Amniotic stem cell (primary cell): ENCODE measurements at places on chromosomes 12 and 14.
A peak's percentile ranks its signal among the peaks of the same experiment; 100 is the strongest.

- DNase-seq: no peak
These were observed 5.9 kb downstream of the GPR84 start for GRCh38 chr12:54358191-54358944.

DNA sequence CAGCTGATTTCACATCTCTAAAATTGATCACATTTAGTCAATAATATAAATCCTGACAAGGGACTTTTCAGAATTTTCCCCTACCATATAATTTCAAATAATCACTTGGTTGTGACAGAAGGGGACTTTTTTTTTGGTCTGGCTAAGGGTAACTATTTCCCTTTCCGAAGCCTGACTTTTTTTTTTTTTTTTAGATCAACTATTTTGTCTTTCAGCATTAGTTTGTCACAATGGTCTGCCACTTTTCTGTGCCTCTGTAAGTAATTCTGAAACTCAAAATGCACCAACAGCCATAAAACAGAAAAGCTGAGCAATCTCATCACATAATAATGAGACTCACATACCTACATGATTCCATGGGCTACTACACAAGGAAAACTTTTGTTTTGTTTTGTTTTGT lies 266.4 kb downstream of the SSPN start:
- DNase-seq: no peak

- DNase-seq: no peak
These were observed 41.7 kb downstream of the LARP4 start for GRCh38 chr12:50442178-50442908.

- no peak for DNase-seq
These were observed 3.3 kb downstream of the TBX3 start for GRCh38 chr12:114680604-114681069.

GRCh38 chr12:23564451-23565152 lies 384.9 kb downstream of the SOX5 start:
- no peak for DNase-seq

- no peak for DNase-seq
These were observed 47.0 kb downstream of the ESR2 start for GRCh38 chr14:64247195-64247594.

DNA sequence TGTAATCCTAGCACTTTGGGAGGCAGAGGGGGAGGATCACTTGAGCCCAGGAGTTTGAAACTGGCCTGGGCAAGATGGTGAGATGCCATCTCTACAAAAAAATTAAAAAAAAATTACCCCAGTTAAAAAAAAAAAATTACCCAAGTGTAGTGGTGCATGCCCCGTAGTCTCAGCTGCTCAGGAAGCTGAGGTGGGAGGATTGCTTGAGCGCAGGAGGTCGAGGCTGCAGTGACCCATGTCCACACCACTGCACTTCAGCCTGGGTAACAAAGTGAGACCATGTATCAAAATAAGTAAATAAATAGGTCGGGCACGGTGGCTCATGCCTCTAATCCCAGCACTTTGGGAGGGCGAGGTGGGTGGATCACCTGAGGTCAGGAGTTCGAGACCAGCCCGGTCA lies 128.8 kb downstream of the VRK1 start:
- no peak for DNase-seq

DNA sequence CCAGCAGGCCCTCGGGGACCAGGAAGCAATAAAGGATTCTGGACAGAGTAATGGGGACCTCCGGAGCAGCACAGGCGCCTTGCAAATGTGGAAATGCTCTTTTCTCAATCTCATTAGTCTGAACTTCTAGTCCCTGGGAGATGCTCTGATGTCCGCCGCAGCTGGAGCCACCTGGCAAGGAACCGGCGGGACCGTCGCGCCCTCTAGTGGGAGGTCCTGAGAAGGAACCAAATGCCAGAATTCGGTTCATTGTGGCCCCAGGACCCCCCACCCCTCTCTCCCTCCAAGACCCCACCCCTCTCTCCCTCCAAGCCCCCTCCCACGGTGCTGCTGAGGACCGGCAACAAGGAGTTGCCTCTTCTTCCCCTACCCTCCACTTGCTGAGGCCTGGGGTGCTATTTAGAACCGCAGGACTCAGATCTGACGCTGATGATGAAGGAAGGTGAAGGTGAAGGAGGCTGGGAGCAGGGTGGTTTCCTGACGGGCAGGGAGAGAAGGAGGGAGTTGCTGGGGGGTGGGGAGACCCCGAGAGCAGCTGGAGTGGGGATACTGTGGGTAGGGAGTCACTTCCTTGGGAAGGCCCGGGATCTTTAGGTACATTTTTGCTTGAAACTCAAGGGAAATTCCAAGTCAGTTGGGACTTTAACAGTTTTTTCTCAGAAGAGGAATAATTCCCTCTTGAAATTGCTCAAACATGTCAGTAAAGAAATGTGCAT lies 42.5 kb downstream of the SMIM41 start:
- no peak for DNase-seq

DNA sequence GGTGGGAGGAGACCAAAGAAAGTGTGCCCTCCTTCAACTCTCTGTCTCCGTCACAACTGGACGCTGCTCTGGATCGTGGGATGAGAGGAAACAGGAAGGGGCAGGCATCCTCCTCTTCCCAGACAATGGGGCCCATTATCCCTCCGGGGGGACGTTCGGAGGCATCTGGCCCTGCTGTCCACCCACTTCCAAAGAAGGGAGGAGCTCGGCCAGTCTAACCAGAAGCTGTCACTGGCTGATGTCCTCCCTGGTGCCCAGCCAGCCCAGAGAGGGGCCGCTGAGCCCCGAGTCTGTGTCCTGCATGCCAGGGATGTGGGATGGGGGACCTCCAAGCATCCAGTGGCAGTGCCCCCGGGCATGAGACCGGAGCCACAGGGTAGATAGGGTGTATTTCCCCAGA lies 39.8 kb upstream of the MEG3 start:
- no peak for DNase-seq

DNA sequence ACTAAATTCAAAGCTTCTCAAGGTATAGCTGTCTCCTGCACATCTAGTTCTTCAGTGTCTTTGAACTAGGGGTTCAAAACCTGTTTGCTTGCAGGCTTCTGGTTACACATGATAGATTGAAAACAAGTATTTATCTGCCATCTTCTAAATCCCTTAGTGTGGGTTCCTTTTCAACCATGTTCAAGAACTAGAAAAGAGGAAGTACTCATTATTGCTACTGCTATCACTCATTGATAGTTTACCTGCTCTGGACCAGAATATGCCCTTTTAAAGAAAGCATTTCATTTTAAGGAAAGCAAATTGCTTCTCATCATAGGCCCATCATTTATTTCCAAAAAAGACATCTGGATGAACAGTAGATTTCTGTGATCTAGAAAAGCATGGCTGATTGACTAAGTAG lies 37.1 kb upstream of the VSX2 start:
- DNase-seq: no peak

DNA sequence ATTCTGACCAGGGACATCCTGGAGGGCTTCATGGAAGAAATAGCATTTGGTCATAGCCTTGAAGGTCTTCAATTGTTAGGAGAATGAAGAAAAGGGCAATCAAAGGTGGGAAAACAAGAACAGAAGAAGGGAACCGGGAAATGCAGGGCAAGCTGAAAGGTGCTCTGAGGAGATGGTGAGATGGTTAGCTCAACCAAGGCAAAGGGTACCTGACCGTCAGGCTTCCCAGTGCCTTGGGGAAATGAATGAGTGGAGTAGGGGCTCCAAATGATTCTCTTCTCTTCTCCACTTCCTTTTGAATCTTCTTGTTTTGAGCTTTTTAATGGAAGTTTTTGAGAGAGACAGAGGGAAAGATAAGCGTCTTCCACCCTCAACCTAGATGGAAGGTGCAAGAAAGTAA lies 155.6 kb upstream of the PWP1 start:
- no peak for DNase-seq

GRCh38 chr14:50772412-50772811 lies 58.5 kb downstream of the NIN start:
- DNase-seq: no peak

DNA sequence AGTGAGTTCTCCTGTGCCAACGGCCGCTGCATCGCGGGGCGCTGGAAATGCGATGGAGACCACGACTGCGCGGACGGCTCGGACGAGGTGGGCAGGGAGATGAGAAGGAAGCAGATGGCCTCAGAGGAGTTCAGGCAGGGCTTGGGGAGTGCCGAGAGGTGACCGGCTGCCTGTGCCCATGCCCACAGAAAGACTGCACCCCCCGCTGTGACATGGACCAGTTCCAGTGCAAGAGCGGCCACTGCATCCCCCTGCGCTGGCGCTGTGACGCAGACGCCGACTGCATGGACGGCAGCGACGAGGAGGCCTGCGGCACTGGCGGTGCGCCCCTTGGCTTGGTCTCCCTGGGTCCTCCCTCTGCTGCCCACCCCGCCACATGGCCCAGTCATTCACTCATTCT lies 13.4 kb upstream of the NXPH4 start:
- no peak for DNase-seq

DNA sequence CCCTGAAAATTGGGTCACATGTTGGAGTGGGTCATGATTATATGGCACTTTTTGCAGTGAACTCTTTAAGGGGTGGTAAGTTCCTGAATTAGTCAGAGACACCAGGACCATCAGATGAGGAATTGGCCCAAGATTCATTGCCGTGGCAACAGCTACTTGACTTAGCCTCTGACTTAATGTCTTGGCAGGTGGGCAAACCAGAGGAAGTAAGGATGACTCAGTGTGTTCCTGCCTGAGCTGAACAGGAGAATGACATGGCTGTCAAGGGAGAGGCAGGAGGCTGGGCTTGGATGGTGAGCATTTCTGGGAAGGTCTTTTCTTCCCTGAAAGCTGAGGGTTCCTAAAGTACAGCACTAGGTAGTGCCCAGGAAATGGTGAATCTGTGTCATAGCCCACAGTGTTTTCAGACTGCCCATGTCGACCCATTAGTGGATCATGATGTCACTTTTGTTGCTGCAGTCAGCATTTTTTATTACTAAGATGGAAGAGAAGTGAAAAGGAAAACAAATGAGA lies 170.1 kb upstream of the PWP1 start:
- peak; percentile 57 for DNase-seq

- DNase-seq: no peak
These were observed 69.0 kb downstream of the SSPN start for GRCh38 chr12:26264215-26264838.

DNA sequence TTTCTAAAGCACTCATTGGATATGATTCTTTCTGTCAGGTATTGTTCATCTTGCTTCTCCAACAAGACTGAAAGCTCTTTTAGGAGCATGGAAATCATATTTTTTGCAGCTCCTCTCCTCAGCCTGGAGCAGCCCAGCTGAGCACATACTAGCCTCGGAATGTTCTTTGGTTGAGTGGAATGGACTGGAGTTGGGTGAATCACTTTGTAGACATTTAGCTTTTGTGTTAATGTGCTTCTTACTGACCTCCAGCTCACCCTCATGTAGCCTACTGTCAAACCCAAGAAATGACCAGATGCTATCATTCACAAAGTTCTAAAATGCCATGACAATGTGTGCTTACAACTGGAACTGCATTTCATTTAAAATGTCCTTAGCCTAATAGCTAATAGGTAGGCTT lies 161.1 kb downstream of the NUAK1 start:
- no peak for DNase-seq
